ENCODE measurements at places on chromosomes 5 and 9.

GRCh38 chr9:114497236-114497635 lies 8.0 kb downstream of the WHRN start:
- peak; percentile 23 for DNase-seq

- no peak for DNase-seq
Observed at GRCh38 chr5:117088176-117088575, 513.6 kb upstream of the SEMA6A start.

DNA sequence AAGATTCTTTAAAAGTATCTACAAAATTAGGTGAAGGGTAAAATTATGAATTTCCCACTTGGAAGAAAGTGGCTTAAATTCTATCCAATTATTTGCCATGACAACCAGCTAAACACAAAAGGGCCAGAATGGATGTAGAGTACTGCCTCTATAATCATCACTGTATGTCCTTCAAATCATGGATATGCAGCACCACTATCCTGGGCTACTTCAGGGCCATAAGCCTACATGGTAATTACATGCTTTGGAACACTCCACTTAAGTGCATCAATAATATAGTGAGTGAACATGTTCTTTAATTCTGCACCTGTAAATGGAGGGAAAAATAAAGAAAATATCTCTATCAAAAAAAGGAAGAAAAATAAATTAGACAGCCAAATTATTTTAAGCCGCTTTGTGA lies 575.2 kb downstream of the ISL1 start:
- no peak for DNase-seq

DNA sequence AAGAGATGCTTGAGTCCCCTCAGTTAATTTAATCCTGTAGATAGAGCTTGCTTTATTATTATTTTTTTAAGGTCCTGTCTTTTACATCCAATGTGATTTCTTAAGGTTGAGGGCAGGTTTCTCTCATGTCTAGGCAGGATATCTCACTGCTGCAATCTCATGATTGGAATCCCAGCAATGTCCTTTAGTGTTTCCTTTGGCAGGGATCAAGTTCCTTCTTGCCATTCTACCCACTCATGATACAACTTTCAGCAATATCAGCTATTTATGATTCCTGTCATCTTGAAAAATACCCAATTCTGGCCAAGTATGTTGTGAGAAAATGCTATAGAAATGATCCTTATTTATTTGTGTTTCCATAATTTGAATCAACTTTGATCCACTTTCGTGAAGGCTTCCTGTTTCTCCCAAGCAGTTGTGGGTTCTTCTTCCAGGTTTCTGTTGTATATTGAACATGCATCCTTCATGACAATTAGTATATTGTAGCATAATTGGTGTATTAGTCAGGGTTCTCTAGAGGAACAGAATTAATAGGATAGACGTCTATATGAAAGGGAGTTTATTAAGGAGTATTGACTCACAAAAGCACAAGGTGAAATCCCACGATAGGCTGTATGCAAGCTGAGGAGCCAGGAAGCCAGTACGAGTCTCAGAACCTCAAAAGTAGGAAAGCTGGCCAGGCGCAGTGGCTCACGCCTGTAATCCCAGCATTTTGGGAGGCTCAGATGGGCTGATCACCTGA lies 18.4 kb upstream of the VPS13A start:
- DNase-seq: no peak

GRCh38 chr9:116377179-116377798 lies 223.7 kb downstream of the PAPPA start:
- no peak for DNase-seq

GRCh38 chr9:134386951-134387831 lies 60.9 kb downstream of the RXRA start:
- DNase-seq: no peak

DNA sequence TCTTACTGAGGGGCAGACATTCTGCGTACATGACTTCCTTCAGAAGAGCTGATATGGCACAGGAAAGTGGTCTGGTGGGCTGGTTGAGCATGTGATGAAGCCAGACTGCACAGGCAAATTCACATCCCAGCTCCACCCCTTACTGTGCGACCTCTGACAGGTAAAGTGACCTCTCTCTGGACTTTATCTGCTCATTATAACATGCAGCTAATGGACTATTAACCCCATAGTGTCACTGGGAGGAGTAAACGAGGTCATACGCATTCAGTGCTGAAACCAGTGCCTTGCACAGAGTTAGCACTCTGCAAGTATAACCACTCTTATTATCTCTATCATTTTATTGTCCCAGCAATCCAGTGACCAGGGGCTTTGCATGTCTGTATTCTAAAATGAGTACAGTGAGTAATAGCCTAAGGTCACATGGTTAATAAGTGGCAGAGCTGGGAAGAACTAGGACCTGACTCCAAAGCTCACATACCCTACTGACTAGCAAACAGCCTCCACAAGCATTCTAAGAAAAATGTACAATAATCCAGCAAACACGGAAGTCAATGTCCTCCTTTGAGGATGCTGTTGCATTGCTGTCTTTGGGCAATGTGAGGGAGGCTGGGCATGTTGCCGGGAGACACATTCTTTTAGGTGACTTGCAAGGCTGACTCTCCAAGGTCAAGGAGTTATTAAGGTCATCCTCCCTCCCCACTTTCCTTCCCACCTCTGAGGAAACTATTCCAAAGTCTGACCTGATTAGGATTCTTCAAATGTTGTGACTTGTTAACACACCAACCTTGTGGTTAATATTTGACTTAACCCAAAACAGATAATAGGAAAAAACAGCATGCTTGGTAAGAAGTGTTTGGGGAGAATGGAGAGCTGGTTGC lies 19.0 kb downstream of the GLRX start:
- no peak for DNase-seq

- DNase-seq: peak; percentile 81
Observed at GRCh38 chr9:98848450-98849149, 41.1 kb downstream of the GALNT12 start.

DNA sequence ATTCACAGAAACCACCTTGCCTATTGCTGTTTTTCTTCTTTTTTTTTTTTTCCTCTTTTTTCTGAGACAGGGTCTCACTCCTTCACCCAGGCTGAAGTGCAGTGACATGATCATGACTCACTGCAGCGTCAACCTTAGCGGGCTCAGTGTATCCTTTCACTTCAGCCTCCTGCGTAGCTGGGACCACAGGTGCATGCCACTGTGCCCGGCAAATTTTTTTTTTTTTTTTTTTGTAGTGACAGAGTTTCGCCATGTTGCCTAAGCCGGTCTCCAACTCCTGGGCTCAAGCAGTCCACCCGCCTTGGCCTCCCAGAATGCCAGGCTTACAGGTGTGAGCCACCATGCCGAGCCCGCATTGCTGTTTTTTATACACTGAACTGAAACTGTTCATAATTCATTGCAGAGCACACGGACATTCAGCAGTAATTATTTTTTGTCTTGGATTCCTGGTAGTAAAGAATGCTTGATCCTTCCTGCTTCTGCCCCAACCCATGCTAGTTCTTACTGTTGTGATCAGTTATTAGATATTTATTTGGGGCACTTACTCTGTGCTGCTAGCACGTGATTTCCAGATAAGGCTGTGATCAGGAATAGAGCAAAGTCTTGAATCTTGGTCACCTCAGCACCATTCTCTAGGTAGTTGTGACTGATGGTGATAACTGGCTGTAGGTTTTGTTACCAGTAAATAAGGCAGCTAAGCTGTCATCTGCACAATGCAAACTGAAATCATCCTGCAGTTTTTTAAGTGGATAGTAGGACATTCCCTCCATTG lies 14.0 kb downstream of the MAP3K1 start:
- peak; percentile 48 for DNase-seq

DNA sequence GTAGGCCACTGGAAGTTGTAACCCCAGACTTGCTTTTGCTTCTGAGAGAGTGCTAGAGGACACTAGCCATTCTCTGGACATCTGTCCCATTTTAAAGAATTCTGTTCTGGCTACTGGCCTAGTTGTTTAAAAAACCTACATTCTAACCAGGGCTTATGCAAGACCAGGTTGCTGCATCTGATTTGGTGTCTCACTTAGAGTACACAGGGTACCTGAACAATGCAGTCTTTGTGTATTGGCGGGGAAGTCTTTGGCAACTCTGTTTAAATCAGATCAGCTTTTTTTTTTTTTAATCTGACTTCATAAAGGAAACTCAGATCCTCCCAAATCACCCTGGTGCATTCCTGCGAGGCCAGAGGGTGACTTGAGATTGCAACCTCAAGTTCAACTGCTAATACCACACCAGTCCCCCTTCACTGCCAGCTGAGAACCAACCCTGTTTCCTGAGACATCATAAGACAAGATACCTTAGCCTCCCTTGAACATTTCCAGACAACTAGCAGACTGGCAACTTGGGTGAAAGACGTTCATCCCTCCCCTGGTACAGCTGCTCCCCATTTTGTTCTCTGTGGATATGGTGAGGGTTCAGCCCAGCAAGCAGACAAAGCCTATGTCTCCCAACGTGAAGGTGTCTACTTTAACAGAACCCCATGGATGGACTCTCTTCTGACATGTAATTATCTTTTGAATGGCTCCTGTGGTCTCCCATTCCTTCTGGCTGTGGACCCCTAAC lies 27.0 kb downstream of the SKP1 start:
- DNase-seq: no peak

All from CD4-positive, CD25-positive, alpha-beta regulatory T cell (primary cell).